ENCODE measurements at places on chromosomes 1 and 21.

- DNase-seq, result no peak
These were observed 260.2 kb upstream of the RUNX1 start for GRCh38 chr21:35309316-35309715.

GRCh38 chr1:77614037-77614436 is 68.4 kb downstream of the ZZZ3 start:
- no peak for DNase-seq

DNA sequence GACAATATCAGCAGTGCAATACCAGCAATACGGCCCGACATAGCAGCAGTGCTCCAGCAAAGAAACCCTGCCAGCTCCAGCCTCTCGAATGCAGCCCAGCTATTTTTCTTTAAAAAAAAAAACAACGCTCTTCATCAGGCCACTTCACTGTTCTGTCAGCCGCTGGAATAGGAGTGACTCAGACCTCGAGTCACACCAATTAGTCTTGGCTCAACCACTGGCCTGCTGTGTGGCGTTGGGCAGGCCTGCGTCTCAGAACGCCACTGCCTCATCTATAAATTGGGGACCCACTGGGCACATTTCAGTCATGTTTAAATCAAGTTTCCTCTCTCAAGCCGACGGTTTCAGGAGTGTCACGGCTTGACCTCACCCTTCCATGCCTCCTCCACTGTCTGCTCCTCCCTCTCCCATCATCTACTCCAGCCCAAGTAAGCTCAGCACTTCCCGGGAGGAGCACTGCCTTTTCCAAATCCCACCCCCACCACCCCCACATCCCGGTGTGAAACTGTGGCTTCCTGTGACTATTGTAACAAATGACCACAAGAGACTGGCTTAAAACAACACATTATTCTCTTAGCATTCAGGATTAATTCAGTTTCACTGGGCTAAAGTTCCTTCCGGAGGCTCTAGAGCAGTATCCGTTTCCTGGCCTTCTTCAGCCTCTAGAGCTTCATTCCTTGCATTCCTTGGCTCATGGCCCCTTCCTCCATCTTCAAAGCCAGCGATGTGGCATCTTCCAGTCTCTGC is 71.9 kb upstream of the EFHD2 start:
- DNase-seq, result no peak

- DNase-seq, result no peak
These were observed 49.7 kb upstream of the ACTRT2 start for GRCh38 chr1:2971609-2972008.

GRCh38 chr1:10936998-10937901 is 75.2 kb upstream of the TARDBP start:
- DNase-seq, result no peak

GRCh38 chr1:175364424-175365076 is 172.0 kb upstream of the KIAA0040 start:
- DNase-seq, result no peak

- no peak for DNase-seq
These were observed 53.6 kb downstream of the RHBG start for GRCh38 chr1:156422602-156423091.

DNA sequence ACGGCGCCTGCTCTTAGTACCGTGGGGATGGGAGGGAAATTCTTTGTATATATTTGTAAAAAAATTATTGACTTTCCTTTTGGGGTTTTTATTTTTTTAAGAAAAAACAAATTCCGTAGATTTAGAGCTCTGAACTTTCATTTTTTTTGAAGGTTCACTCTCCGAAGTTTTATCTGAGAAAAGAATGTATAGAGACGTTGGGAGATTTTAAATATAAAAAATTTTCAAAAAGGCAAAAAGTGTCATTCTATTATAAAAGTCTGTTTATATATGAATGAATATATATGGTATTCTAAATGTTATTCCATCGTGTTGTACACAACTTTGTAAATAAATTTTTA is 2.4 kb downstream of the FOXD3 start:
- DNase-seq, result no peak

- DNase-seq, result no peak
These were observed 76.8 kb downstream of the PLD5 start for GRCh38 chr1:242447689-242448088.

DNA sequence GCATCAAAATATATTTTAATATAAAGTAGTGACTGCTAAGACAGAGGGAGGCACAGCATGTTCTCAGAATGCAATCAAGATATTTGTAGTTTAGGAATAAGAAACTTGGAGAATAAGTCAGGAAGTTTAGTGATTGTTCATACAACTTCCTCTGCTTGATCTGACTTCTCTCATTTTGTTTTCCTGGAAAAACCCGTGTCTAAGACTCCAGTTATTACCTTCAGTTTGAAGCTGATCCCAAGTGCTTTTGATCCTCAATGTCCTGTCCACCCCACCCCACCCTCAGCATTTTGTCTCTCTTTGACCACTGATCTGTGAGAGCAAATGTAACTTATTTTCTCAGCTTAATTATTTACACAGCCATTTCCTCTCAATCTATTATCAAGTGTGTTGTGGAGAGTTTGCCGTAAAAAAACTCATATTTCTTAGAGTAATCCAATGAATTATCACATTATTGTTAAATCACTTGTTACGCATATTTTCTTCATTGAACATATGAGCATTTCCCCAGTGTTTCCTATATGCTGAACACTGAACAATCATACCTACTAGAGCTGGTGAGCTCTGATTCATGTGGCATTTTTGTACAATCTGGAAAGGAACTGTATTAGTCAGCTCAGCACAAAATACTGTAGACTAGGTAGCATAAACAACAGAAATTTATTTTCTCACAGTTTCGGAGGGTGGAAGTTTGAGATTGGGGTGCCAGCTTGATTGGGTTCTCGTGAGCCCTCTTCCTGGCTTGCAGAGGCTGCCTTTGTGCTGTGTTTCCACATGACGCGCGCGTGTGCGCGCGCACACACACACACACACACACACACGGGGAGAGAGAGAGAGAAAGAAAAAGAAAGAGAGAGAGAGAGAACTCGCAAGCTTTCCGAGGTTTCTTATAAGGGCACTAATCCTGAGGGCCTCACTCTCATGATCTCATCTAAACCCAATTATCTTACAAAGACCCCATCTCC is 65.5 kb upstream of the DPYD start:
- DNase-seq, result no peak

- no peak for DNase-seq
These were observed 40.7 kb upstream of the DHCR24 start for GRCh38 chr1:54927472-54928240.

DNA sequence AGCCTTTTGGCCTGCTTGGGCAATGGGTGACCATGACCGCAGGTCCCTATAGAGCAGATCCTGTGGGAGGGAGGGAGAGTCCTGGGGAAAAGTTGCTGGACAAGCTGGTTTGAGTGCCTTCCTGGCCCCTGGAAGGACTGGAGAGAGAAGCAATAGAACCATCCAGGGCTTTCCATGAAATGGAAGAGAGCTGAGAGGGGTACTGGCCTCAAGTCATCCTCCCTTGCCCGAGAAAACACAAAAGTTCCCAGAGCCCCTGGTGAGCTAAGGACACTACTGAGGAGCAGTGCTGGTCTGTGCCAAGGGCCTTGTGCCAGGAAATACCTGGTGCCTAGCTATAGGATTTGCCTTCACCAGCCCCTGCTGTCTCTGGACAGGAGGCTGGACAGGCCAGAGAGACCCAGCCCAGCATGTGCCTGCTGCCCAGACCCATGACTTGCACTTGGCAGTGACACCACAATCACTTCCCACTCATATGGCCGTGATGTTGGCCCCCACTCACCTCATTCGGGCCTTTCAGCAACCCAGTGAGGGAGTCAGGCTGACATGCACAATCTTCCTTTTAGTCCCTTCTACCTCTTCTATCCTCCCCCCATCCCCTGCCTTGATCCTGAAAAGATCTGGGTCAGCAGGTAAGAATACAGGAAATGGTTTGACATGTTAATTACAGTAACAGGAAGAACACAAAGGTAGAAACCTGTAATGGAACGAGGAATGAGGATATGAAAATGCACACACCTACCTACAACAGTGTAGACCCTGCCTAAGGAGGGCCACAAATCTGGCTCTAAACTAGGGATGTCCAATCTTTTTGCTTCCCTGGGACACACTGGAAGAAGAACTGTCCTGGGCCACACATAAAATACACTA is 7.0 kb downstream of the SH3BP5L start:
- no peak for DNase-seq

GRCh38 chr1:203631946-203632345 is 5.3 kb downstream of the ATP2B4 start:
- peak; percentile 79 for DNase-seq

DNA sequence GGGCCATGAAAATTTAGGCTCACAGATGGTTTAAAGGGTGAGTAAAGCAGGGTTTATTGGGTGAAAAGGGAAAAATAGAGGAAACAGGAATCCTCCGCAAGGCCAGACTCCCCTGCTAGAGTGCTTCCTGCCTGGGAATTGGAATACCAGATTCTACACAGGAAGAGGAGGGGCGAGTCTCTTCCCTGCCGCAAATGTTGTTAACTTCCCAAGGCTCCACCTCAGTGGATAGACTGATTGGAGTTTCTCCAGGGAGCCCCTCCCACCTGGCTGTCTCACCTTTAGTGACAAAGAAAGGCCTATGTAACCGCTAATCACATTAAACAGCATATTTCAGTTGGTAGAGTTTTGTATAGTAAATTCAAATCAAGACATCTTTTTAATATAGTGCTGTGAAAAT is 1450.1 kb downstream of the KCNT2 start:
- DNase-seq, result no peak

- no peak for DNase-seq
These were observed 9.6 kb downstream of the BCAR3 start for GRCh38 chr1:93672069-93672468.
